ENCODE measurements at places on chromosomes 2 and 18. TPM values are rescaled to one million over a fixed set of nuclear protein-coding genes. Genes with fewer than 3 reads are reported as not detected.

DNA sequence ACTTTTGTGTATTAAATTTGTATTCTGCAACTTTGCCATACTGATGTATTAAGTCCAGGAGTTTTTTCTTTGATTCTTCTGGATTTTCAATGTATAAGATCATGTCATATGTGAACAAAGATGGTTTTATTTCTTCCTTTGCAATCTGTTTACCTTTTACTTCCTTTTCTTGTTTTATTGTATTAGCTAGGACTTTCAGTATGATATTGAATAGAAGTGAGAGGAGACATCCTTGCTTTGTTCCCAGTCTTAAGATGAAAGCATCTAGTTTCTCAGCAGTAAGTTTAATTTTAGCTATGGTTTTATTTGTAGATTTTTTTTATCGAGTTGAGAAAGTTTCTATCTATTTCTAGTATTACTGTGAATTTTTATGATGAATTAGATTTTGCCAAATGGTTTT, 25.5 kb downstream of the VRK2 start:
- no peak for DNase-seq

- peak; percentile 96 for DNase-seq
These were observed 9.7 kb downstream of the LMAN2L start for GRCh38 chr2:96730212-96730611.

DNA sequence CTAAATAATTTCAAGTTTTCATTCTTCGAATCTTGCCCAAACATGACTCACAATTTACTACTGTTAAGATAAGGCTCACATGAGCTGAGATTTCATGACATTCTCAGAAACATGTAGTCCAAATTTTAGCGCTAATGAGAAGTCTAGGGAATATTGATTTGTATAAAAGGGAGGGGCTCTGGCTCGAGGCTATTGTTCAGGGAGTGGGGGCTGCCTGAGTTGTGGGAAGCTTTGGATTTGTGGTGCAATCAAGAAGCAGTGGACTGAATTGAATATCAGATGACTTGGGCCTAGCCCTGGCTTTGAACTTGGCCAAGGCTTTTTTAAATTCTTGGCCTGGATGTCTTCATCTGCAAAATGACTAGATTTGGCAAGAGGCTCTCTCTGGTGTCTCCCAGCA, 674.9 kb upstream of the FANCL start:
- DNase-seq: no peak

DNA sequence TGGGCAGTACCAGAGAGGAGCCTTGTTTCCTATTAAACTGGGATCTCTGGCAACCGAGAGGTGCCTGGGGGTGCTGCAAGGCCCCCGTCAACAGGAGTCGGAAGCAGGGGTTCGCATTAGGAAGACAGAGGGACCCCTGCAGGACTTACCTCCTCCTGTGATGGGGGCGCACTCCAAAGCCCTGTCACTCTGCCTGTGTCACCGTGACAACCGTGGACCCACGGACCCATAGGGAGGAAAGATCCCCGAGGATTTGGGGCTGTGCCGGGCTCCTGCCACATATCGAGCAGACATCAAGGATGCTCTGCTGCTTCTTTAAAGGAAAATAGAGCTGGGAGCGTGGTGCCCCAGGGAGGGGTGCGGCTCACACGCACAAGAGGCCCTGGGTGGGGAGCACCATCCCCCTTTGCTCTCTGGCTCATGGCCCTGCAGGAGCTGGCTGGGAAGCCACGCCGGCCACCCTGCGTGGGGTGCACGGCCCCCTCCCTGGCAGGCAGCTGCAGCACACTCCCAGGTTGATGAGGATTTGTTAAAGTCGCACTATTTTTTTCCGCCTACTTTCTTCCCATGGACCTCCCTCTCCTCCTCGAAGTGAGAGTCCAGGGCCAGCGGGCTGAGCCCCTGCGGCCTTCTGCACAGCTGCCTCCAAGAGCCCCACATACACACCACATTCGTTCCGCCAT, 167.5 kb downstream of the TWIST2 start:
- DNase-seq: no peak

DNA sequence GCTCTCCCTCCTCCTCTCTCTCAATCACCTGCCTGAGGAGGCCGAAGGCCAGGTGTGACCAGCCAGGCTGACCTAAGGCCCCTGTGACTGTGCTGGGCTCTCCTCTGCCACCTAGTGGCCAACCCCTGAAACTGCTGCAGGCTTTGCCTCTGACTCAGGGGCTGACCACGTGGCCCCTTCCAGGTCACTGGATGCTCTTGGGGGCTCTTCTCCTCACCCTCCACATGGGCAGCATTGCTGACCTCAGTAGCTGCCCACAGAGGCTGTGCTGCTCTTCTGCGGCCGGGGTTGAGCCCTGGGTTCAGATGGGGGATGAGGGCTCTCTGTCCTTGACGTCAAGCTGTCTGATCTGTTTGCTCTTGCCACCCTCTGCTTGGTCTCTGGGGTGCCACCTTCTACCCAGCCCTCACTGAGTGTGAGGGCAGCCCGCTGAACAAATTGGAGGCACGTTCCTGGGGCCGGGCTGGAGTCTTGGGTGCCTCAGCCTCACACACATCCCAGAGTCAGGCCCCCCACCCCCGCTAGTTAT, 122.7 kb downstream of the TWIST2 start:
- peak; percentile 36 for DNase-seq

DNA sequence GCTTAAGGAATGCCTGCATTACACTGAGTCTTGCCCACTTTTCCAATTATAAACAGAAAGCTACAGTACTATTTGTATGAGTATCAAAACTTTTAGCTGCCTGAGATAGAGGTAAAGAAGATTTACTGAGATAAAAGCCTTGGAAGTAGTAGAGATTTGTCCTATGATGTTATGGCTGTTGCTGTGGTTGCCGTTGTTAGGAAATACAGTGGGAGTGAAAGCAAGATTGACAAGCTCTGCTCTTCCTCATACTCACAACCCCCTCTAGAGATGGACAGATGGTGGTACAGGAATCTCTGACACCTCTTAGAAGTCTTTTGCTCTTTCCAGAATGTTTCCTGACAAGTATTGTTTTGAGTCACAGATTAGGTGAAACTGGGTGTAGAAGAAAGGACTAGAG, 242.5 kb downstream of the RPIA start:
- DNase-seq: no peak

- DNase-seq: no peak
These were observed 187.3 kb upstream of the CHST9 start for GRCh38 chr18:27372386-27372785.

- DNase-seq: peak; percentile 97
These were observed 591.9 kb downstream of the SLC4A3 start for GRCh38 chr2:220219371-220219770.

DNA sequence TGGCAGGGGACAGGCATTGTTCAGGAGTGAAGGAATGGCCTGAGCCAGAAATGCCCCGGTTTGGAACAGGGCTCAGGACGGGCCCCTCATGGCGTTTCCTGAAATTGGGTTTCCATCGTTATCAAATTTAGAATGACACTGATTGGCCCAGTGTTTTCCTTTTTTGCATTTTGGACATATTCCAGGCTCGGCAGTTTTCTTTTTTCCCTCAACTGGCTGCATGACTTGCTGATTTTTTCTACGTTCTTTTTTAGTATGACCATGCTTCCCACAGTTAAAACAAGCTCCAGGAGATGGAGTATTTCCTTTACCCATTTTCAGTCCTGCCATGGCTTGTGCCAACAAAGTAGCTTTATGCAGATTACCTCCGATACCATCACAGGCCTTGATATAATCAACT, 20.4 kb upstream of the LYG2 start:
- DNase-seq: no peak

DNA sequence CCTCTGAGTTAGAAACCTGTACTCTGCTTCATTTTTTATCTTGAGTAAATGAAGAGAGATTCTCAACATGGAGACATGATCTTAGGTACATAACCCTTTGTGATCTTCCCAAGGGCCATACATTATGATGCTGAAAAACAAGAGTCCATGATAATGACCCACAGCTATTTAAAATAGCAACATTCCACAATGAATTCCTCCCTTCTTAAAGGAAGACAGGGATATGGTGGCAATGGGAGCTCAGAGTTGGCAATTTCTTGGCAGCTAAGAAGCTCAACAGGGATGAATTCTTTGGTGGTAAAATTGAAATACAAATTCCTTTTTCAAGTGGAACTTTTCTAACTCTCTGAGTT, 638.5 kb downstream of the CNTNAP5 start:
- no peak for DNase-seq

- DNase-seq: no peak
These were observed 132.0 kb downstream of the TMEM182 start for GRCh38 chr2:102893870-102894269.

- DNase-seq: no peak
These were observed 1184.9 kb upstream of the ACVR2A start for GRCh38 chr2:146659976-146660375.

GRCh38 chr2:35416391-35417140, 939.0 kb upstream of the CRIM1 start:
- no peak for DNase-seq

DNA sequence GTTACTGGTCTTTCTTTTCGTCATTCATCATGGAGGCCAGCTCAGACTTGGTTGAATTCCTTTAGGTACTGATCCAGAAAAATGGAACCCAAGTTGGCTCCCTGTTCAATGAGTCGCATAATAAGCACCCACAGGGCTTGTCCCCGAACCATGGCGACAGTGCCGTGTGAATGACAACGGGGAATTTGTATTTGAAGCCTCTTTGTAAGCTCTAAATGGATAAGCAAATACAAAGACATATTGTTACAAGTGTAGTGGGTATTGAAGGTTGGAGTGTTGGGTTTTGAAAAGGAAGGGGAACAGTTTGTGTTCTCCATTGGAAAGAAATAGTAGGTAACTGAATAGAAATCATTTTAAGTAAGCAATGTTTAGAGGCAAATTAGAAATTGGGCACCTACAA, 288.9 kb downstream of the SLC4A3 start:
- DNase-seq: no peak

- DNase-seq: no peak
These were observed 26.6 kb downstream of the BIN1 start for GRCh38 chr2:127080226-127080937.

GRCh38 chr18:26497866-26498265, 50.5 kb downstream of the KCTD1 start:
- no peak for DNase-seq

- no peak for DNase-seq
These were observed 247.5 kb upstream of the CDH20 start for GRCh38 chr18:61085761-61086160.

- DNase-seq: no peak
These were observed 171.0 kb downstream of the HRH4 start for GRCh38 chr18:24631243-24632025.

GRCh38 chr2:203623096-203623495, 83.3 kb upstream of the CD28 start:
- DNase-seq: peak; percentile 62

DNA sequence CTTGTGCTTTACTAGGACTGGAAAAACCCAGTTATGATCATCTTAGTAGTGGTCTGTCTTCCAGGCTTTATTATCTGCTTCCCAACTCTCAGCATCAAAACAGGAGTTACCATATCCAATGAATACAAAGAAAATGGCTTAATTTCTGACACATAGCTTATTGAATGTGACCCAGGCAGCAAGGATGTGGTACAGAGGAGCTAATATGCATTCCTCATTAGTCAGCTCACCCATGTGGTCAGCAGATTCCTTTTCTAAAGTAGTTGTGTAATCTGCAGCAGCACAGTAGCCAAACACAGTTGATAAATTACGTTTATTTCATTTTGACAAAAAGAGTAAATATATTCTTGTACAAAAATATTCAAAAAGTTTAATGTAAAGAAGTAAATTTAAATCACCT, 43.6 kb downstream of the TSPYL6 start:
- peak; percentile 83 for DNase-seq

DNA sequence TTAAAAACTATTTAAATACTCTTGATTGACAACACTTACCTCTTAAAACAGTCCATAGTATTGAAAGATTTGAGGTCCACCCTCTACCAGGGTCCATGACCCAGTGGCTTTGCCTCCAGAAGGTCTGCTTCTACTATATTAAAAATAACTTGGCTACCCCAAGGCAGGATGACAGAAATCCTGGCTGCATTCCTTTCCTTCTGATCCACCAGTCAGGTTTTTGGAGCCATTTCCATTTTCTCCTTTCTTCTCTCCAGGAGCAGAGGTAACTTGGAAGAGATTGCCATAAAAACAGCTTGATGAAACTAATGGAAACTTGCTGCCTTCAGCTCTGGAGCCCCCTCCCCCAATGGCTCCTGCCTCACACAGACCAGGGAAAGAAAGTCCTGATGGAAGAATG, 2.6 kb upstream of the FAM171B start:
- DNase-seq: no peak

GRCh38 chr2:191265311-191266170, 20.3 kb downstream of the MYO1B start:
- no peak for DNase-seq

Gene DPY30
- 134 TPM for polyA plus RNA-seq

Gene FZD7
- polyA plus RNA-seq: 1.2 TPM

Gene RUFY4
- polyA plus RNA-seq: not detected

Gene KIAA2012
- not detected for polyA plus RNA-seq

Gene SH3RF3
- 0.07 TPM for polyA plus RNA-seq

Gene TDRD15
- polyA plus RNA-seq: not detected

Gene KRTCAP3
- 64.1 TPM for polyA plus RNA-seq

Gene GPR55
- polyA plus RNA-seq: not detected

Gene IL18RAP
- polyA plus RNA-seq: not detected

Gene SPC25
- 16.6 TPM for polyA plus RNA-seq

Gene PAX3
- not detected for polyA plus RNA-seq

Gene INO80D
- polyA plus RNA-seq: 0.79 TPM

Gene AKAIN1
- polyA plus RNA-seq: not detected

Gene KCNG3
- polyA plus RNA-seq: not detected

Gene ASXL3
- polyA plus RNA-seq: not detected

Gene DIPK1C
- polyA plus RNA-seq: not detected

Gene DSC3
- 27.8 TPM for polyA plus RNA-seq

Gene KIF1A
- not detected for polyA plus RNA-seq

Gene TIGD1
- polyA plus RNA-seq: 0.58 TPM

Measured in foreskin keratinocyte (primary cell).